Esophagus squamous epithelium (tissue), 5 donors: ENCODE measurements at places on chromosomes 7 and 10.

GRCh38 chr7:98266840-98267239 lies 14.6 kb upstream of the BRI3 start:
- no peak for DNase-seq

GRCh38 chr7:107967420-107967819 lies 35.5 kb downstream of the LAMB1 start:
- no peak for DNase-seq

GRCh38 chr7:122618585-122619189 lies 80.2 kb downstream of the RNF133 start:
- no peak for DNase-seq

GRCh38 chr7:51789489-51789888 lies 472.9 kb upstream of the COBL start:
- DNase-seq = no peak

DNA sequence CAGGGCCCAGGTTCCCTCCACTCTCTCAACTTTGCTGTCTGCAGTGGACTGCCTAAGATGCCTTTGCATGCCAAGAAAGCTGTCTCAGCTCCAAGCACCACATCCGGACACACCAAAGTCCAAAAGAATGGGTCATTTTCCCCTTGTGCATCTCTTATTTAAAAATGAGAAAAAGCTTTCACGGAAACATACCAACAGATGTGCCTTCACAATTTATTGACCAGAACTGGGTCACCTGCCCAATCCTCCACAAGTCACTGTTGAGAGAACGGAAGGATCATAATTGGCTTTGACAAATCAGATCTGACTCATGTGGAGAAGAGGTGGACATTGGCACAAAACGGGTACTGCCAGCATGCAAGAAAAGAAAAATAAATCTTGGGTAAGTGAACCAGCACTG lies 258.3 kb downstream of the SNX13 start:
- DNase-seq = no peak

- no peak for DNase-seq
Observed at GRCh38 chr7:150803161-150803860, 2.7 kb downstream of the TMEM176A start.

GRCh38 chr10:119135513-119135881 lies 30.0 kb downstream of the SFXN4 start:
- peak; percentile 2 for DNase-seq

DNA sequence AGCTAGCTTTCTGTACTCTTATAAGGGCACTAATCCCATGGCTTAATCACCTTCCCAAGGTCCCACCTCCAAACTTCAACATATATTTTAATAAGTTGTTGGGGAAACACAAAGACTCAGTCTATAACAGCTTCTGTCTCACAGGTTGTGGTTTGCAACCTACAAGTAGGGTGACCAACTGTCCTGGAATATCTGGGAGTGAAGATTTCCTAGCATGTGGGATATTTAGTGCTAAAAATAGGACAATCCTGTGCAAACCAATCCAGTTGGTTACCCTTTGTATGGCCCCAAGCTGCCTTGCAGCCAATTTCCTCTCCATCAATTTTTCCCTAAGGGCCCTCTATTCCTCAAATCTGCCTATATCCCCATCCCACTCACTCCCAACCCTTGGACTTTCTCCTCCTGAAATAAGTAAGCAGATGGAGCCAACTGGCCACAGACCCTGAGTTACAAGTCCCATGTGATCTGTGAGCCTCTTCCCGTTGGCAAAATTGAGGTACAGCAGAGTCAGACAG lies 82.3 kb downstream of the FAM13C start:
- DNase-seq = no peak

GRCh38 chr10:69439813-69440506 lies 11.3 kb upstream of the TSPAN15 start:
- DNase-seq = no peak

GRCh38 chr7:47663213-47663612 lies 81.3 kb upstream of the TNS3 start:
- DNase-seq = no peak

DNA sequence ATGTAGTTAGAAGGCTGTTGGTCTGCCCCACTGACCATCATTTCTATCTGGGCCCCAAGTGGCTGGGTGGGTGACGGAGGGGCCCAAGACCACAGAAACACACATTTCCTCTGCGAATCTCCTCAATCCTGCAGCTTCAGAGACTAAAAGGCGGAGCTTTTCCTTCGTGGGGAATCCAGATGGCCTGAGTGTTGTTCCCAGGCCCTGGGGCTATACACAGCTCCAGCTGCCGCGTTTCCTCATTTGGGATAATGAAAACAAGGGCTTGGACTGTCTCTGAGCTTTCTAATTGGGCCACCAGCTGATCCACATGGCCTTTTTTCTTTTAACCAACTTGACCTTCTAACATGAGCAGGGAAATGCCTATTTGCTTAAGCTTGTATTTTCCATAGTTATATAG lies 339.9 kb downstream of the CXCL12 start:
- DNase-seq = no peak

GRCh38 chr10:14330388-14331061 lies at the start of gene FRMD4A:
Gene FRMD4A, minus strand, starts transcription at chr10:14330924.
- DNase-seq = no peak

- no peak for DNase-seq
Observed at GRCh38 chr10:124562425-124563060, 100.9 kb downstream of the LHPP start.

DNA sequence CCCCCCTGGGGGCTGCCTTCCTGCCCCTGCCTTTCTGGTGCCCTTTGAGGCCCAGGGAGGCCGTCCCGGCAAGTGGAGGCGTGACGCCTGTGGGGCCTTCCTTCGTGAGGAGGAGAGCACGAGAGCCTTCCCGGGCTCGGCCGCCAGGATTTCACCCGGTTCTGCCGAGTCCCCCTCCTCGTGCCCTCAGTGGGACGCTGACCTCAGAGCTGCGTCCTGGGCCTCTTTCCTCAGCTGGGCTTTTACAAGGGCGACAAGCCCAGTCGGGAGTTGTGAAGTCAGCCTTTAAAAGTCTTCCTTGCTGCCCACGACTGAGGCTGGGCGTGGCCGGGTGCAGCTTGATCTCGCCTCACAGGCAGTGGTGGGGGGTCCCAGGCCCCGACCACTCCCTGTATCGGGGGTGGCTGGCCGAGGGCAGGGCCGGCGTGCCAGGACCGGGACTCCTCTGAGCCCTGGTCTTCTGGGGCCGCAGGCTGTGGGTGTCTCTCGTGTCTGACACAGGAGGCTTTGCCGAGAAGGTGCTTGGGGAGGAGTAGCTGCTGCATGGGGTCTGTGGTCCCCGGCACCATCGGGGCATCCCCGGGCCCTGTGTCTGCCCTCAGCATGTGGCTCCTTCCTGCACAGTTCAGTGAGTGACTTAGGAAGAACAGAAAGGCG lies 41.8 kb downstream of the FAM20C start:
- DNase-seq = no peak

DNA sequence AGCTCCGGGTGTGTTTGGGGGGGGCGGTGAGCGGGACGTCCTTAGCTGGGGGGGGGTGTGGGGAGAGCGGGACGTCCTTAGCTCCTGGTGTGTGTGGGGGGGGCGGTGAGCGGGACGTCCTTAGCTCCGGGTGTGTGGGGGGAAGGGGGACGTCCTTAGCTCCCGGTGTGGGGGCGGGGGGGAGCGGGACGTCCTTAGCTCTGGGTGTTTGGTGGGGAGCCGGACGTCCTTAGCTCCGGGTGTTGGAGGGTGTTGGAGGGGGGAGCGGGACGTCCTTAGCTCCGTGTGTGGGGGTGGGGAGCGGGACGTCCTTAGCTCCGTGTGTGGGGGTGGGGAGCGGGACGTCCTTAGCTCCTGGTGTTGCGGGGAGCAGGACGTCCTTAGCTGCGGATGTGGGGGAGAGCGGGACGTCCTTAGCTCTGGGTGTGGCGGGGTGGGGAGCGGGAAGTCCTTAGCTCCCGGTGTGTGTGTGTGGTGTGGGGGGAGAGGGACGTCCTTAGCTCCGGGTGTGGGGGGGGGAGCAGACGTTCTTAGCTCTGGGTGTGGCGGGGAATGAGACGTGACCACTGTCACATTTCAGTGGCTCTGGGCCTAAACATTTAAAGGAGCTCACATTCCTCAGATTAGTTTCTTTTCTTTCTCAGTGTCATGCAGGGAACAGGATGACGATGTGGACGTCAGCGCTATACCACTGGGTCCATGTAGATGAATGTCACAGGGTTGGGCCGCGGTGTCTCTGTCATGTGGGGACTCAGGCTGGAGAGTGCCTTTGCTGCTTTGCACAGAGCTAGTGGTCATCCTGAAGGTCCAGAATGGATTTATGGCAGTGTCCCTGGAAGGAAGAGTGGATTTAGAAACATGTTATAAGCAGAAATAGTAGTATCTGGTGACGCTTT lies 7.5 kb downstream of the DYNC2I1 start:
- DNase-seq = no peak

DNA sequence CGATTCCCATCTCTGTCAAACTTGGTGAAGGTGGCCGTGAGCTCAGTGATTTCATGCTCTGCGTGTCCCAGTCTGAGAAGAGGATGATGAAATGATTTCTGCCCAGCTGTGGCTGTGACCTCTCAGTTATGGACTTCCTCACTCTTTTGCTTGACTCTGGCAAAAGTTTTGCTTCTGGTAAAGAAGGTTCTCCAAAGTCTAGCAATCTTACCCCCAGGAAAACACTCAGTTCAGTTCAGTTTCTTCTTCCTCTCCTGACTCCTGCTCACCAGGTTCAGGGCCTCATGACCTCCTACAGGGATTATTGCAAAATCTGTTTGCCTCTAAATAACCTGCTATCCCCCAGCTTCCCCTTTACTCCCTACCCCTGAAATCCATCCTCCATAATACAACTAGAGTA lies 4.9 kb upstream of the BLOC1S2 start:
- no peak for DNase-seq

DNA sequence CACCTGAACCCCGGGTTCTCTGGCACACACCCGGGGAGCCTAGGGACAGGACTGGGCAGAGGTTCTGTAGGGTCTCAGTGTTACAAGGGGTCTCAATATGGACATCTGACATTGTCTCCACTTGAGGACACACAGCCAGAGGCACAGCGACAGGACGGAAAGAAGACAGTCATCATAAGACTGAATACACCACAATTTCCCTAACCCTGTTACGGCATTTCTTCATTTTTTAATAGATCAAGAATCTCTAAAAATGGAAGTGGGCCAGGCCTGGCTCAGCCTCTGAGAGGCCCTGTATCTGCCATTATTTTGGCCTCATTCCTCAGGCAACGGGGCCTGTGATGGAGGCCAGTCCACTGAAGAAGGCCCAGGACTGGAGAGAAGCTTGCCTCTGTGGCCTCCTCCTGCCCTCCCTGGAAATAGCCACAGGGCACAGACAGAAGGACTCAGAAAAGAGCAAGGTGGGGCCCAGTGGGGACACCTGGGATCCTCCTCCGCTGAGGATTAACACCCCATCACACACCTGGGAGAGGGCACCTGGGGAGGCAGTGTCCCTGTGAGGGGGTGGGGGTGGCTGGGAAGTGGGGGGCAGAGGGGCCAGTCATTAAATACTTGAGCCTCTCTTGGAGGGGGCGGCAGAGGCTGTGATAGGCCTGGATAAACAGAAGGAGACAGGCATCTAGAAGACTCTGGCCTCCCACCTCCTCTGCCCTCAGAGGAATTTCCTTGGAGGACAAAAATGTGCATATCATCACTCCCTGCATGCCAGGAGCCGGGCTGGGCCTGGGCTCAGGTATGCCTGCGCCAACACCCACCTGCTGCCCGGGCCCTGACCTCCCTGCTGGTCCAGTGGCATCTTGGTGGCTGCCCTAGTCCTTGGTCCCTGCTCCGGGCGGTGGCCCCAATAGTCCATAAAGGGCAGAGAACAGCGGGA lies 8.0 kb downstream of the SPOCK2 start:
- DNase-seq = no peak

- no peak for DNase-seq
Observed at GRCh38 chr10:50219646-50220045, 31.7 kb downstream of the ASAH2 start.

GRCh38 chr7:157782041-157782440 lies 445.2 kb downstream of the DNAJB6 start:
- no peak for DNase-seq

DNA sequence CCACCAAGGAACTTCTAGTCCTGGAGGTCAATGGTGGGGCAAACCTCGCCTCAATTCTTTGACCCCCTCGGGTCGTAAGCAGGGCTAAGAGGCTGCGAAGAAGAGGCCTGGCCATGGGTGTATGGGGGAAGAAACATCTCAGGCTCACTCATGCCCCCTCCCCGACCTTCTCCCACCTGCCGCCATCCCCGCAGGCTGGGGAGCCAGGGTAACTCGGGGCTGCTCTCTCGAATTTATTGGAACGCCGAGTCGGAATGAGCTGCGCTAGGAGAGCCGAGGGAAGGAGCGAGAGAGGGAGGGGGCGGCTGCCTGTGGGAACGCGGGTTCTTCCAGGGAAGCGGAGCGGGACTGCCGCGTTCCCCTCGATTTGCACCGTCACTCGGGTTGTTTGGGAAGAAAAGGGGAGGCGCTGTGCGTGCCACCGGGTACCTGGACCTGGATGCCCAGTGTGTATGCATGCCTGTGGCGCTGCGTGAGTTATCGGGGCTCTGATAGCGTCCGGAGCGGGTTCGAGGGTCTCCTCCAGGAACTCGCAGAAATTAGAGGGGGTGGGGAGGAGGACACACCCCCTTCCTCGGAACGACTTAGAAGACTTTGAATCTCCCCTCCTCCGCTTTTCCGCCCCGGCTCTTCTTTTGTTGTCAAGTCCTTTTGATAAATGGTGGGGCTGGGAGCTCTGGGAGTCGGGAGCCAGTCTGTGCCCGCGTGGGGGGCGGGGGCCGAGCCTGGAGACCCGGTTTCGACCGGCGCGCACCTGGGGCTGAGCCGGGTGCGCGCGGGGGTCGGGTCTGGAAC lies 1.8 kb upstream of the ZNF503 start:
- no peak for DNase-seq

DNA sequence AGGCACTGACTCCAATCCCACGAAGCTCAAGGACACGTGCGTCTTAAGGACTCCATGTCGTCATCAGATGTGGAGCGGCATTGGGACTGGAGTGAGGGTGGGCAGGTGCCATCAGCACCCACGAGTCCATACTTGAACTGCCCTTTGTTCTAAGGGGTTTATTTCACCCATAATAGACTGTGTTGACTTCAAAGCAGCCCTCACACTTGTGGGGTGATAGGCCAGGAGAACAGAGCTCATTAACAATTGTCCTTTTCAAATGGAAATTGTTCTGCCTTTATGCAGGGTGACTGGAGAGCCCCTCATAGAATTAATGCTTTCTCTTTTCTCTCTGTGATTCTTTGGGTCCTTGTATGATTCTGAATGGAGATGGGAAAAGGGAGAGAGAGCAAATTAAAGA lies 376.9 kb upstream of the MGMT start:
- no peak for DNase-seq

DNA sequence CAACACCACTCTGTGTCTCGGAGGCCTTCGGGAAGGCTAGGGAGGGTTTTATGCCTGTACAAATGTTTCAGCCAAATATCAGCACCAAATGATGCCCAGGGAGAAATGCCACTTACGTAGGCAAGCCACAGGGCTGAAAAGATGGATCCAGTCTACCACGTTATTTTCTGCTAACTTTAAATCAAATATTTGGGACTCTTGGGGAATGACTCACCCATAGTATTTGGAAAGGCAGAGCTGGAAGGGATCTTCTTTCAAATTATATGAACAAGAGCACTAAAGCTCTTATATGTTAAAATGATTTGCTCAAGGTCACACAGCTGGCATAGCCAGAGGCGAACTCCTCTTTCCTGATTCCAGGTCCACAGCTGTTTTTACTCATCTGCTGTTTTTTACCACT lies 591.4 kb downstream of the SORCS1 start:
- DNase-seq = no peak
